ENCODE measurements at places on chromosomes 2 and 18.

- no peak for DNase-seq
These were observed 21.8 kb downstream of the PDE1A start for GRCh38 chr2:182404975-182405561.

- no peak for DNase-seq
These were observed 26.9 kb downstream of the LOXHD1 start for GRCh38 chr18:46630160-46630559.

GRCh38 chr18:62372156-62372555, 47.0 kb downstream of the TNFRSF11A start:
- DNase-seq = no peak

GRCh38 chr2:72205504-72205881, 57.8 kb upstream of the CYP26B1 start:
- no peak for DNase-seq

- DNase-seq = no peak
These were observed 212.8 kb upstream of the SOX11 start for GRCh38 chr2:5479265-5479928.
